ENCODE measurements at places on chromosomes 12 and 14. TPM values are rescaled to one million over a fixed set of nuclear protein-coding genes. Genes with fewer than 3 reads are reported as not detected.
A peak's percentile ranks its signal among the peaks of the same experiment; 100 is the strongest.

- DNase-seq: no peak
- no peaks in the 10 kb centered on the region for H3K27me3 ChIP-seq
- no peaks in the 10 kb centered on the region for H3K4me1 ChIP-seq
- no peak overlapping the region for H3K4me3 ChIP-seq
- H3K27ac ChIP-seq: no peak overlapping the region
- H3K36me3 ChIP-seq: no peaks in the 10 kb centered on the region
Observed at GRCh38 chr14:28467611-28468010, 299.0 kb upstream of the FOXG1 start.

- no peak overlapping the region for H3K4me3 ChIP-seq
- no peaks in the 10 kb centered on the region for H3K36me3 ChIP-seq
- DNase-seq: no peak
- H3K27ac ChIP-seq: no peak overlapping the region
- H3K27me3 ChIP-seq: no peaks in the 10 kb centered on the region
- no peaks in the 10 kb centered on the region for H3K4me1 ChIP-seq
Observed at GRCh38 chr12:28539691-28540323, 349.6 kb downstream of the CCDC91 start.

GRCh38 chr12:13691598-13691997 is 289.8 kb downstream of the GRIN2B start:
- no peaks in the 10 kb centered on the region for H3K4me1 ChIP-seq
- H3K27me3 ChIP-seq: no peaks in the 10 kb centered on the region
- no peak for DNase-seq
- H3K27ac ChIP-seq: no peak overlapping the region

GRCh38 chr14:20714593-20715250 is 26.2 kb downstream of the ANG start:
- no peaks in the 10 kb centered on the region for H3K4me1 ChIP-seq
- H3K27me3 ChIP-seq: peaks cover 4% of the 10 kb centered on the region
- no peak overlapping the region for H3K4me3 ChIP-seq
- no peaks in the 10 kb centered on the region for H3K36me3 ChIP-seq

- H3K36me3 ChIP-seq: no peaks in the 10 kb centered on the region
- H3K27me3 ChIP-seq: no peaks in the 10 kb centered on the region
- no peak overlapping the region for H3K4me3 ChIP-seq
Observed at GRCh38 chr12:95316798-95317197, 99.2 kb downstream of the VEZT start.

GRCh38 chr14:77046721-77047120 is 18.2 kb upstream of the IRF2BPL start:
- peak overlapping the region; percentile 90 for H3K27ac ChIP-seq
- peaks cover 41% of the 10 kb centered on the region for H3K4me1 ChIP-seq
- H3K27me3 ChIP-seq: no peaks in the 10 kb centered on the region
- no peaks in the 10 kb centered on the region for H3K36me3 ChIP-seq

DNA sequence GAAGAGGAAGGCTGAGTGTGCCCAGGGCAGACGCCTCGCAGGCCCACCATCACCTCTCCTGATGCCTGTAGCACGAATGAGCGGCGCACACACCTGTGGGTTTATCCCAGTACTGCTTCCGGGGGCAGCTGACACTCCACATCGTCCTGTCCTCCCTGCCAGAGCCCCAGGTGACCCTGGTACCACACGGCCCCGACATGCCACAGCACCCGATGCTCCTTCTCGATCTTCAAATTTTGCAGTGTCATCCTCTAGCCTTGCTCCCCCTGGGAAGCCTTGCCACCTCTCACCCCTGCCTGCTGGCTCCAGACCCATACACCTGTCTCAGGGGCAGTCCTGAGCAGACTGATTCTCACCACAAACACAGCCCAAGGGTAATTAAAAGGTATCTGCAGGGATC is 40.6 kb downstream of the ANO2 start:
- no peak for DNase-seq
- peaks cover 6% of the 10 kb centered on the region for H3K27me3 ChIP-seq
- no peaks in the 10 kb centered on the region for H3K4me1 ChIP-seq
- H3K36me3 ChIP-seq: no peaks in the 10 kb centered on the region

DNA sequence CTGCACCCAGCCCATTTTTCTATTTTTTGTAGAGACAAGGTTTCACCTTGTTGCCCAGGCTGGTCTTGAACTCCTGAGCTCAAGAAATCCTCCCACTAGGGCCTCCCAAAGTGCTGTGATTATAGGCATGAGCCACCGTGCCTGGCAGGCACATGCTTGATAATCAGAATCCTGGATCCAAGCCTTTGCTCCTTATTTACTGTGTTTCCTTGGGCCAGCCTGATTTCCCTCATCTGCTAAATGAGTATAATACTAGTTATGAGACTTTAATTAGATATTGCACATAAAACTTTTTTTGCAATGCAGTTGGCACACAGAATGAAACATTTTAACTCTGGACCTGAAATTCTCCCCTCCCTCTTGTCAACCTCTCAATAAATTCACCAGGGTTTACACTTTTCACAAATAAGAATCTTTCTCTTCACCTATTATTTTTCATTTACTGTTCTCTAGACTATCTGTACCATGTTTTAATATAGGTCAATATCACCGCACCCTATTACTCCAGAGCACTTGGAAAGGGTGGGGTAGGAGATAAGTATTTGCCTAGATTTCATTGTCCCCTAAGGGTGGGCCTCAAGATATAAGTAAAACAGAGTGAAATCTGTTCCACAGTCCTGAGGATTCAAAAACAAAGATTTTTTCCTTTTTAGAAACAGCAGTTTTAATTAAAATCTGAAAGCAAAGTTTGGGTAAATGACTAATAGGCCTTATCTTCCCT is 69.2 kb upstream of the NR2C1 start:
- no peak overlapping the region for H3K4me3 ChIP-seq
- no peak for DNase-seq
- peak overlapping the region; percentile 70 for H3K27ac ChIP-seq
- H3K4me1 ChIP-seq: peaks cover 16% of the 10 kb centered on the region

- DNase-seq: no peak
- H3K4me3 ChIP-seq: no peak overlapping the region
- no peak overlapping the region for H3K27ac ChIP-seq
- no peaks in the 10 kb centered on the region for H3K27me3 ChIP-seq
- no peaks in the 10 kb centered on the region for H3K36me3 ChIP-seq
- H3K4me1 ChIP-seq: no peaks in the 10 kb centered on the region
Observed at GRCh38 chr14:82562881-82563280, 1029.2 kb upstream of the SEL1L start.

DNA sequence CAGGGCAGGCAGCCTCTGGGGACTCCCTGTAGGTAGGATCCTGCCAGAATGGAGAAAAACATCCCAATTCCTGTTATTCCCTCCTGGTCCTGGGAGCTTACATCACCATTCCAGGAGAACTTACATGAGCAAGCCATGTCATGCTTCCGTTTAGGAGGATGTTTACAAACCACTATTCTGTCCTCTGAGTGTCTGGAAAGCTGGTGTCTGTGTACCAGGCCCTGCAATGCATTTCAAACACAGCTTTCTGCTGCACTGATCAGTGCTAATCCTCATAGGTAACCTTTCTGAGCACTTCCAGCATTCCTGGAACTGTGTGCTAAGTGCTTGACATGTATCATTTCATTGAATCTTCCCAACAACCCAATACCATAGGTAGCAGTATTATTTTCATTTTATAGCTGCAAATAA is 19.8 kb upstream of the MAP1LC3B2 start:
- H3K36me3 ChIP-seq: no peaks in the 10 kb centered on the region
- DNase-seq: no peak
- peaks cover 26% of the 10 kb centered on the region for H3K4me1 ChIP-seq
- H3K27ac ChIP-seq: no peak overlapping the region
- no peaks in the 10 kb centered on the region for H3K27me3 ChIP-seq

GRCh38 chr14:42163136-42163535 is 556.5 kb downstream of the LRFN5 start:
- H3K4me3 ChIP-seq: no peak overlapping the region
- no peaks in the 10 kb centered on the region for H3K4me1 ChIP-seq
- no peak overlapping the region for H3K27ac ChIP-seq
- no peaks in the 10 kb centered on the region for H3K27me3 ChIP-seq

- H3K36me3 ChIP-seq: no peaks in the 10 kb centered on the region
- no peak overlapping the region for H3K27ac ChIP-seq
- H3K4me3 ChIP-seq: no peak overlapping the region
Observed at GRCh38 chr12:64407342-64408223, 3.4 kb downstream of the XPOT start.

- no peaks in the 10 kb centered on the region for H3K4me1 ChIP-seq
- no peaks in the 10 kb centered on the region for H3K36me3 ChIP-seq
- no peak for DNase-seq
Observed at GRCh38 chr14:23345987-23346692, 6.5 kb downstream of the SLC22A17 start.

DNA sequence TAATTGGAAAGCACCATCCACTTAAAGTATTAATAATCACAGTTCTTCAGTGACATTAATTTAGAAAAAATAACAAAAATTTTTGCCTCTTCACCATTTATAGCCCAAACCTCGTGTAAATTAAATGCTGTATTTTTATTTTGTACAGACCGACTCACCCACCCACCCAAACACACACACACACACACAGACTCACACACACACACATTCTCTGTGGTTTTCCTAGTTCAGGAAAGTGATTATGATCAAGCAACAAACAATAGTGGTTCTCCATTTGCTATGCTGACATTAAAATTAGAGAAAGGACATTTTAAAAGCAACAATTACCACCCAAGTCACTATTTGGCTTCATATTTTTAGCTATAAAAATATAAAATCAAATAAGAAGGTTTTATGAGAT is 112.5 kb upstream of the FLRT2 start:
- H3K36me3 ChIP-seq: no peaks in the 10 kb centered on the region
- H3K27me3 ChIP-seq: no peaks in the 10 kb centered on the region
- no peak overlapping the region for H3K4me3 ChIP-seq
- DNase-seq: no peak
- no peak overlapping the region for H3K27ac ChIP-seq

- no peaks in the 10 kb centered on the region for H3K27me3 ChIP-seq
- DNase-seq: no peak
- H3K4me1 ChIP-seq: no peaks in the 10 kb centered on the region
- no peak overlapping the region for H3K27ac ChIP-seq
- no peaks in the 10 kb centered on the region for H3K36me3 ChIP-seq
- H3K4me3 ChIP-seq: no peak overlapping the region
Observed at GRCh38 chr12:11026118-11026517, 3.7 kb upstream of the TAS2R19 start.

DNA sequence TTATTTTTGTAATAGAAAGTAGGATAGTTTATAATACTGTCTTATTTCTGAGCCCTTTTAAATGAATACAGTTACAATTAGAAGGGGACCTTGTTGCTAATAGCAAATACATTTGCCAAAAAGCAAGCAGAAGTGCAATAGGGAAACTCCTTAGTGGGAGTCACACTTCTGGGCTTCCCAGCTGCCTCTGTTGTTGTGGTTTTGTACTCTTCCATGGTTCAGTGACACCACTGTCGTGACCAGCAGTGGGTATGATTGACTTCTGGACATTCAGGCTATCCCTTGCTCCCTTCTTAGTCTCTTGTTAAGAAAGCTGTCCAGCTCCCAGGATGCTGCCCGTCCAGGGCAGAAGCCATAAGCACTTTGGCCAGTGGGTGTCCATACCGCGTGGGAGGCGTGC is 22.6 kb downstream of the TCTN1 start:
- no peak overlapping the region for H3K4me3 ChIP-seq
- H3K4me1 ChIP-seq: peaks cover 10% of the 10 kb centered on the region
- no peaks in the 10 kb centered on the region for H3K27me3 ChIP-seq
- peaks cover 24% of the 10 kb centered on the region for H3K36me3 ChIP-seq
- no peak for DNase-seq

DNA sequence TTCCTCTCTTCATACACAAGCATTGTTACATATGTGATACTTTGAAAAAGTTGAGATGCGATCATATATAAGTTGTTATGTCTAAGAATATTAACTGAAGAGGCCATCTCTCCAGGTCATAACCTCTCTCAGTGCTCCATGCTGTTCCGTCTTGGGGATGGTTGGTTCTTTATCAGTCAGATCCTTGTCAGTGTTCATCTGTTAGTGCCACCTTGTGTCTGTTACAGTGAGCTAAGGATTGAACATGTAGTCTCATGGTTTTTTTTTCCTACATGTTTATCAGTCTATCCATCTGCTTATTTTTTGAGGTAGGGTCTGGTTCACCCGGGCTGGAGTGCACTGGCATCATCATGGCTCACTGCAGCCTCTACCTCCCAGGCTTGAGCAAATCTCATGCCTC is 30.5 kb downstream of the EP400 start:
- H3K4me1 ChIP-seq: no peaks in the 10 kb centered on the region
- peaks cover 68% of the 10 kb centered on the region for H3K36me3 ChIP-seq
- no peak overlapping the region for H3K27ac ChIP-seq
- no peak for DNase-seq
- no peak overlapping the region for H3K4me3 ChIP-seq

TC2N gene
- 5.0 TPM for polyA plus RNA-seq

CHMP4A gene
- 34.3 TPM for polyA plus RNA-seq

PRKD1 gene
- 2.1 TPM for polyA plus RNA-seq

VRTN gene
- not detected for polyA plus RNA-seq

APOF gene
- polyA plus RNA-seq: not detected

INSM2 gene
- polyA plus RNA-seq: not detected

Measured in heart right ventricle (tissue), 16 donors.